Caco-2 (cell line): ENCODE measurements at places on chromosomes 7 and 10. TPM values are rescaled to one million over a fixed set of nuclear protein-coding genes. Genes with fewer than 3 reads are reported as not detected.

GRCh38 chr10:46248651-46249146 is 38.1 kb upstream of the ANTXRL start:
- H3K4me3 ChIP-seq, result no peak overlapping the region
- no peak overlapping the region for H3K27ac ChIP-seq
- no peaks in the 10 kb centered on the region for H3K36me3 ChIP-seq
- DNase-seq, result peak; percentile 33

- no peak overlapping the region for H3K27ac ChIP-seq
- H3K27me3 ChIP-seq, result no peaks in the 10 kb centered on the region
- no peak for DNase-seq
These were observed 172.6 kb upstream of the VIPR2 start for GRCh38 chr7:159317294-159317693.

Gene SLC39A12
- total RNA-seq, result not detected in 2 replicates

GRCh38 chr7:115356999-115357702 is 435.3 kb downstream of the MDFIC start:
- no peaks in the 10 kb centered on the region for H3K4me1 ChIP-seq
- DNase-seq, result no peak
- no peaks in the 10 kb centered on the region for H3K27me3 ChIP-seq
- no peak overlapping the region for H3K4me3 ChIP-seq

- H3K36me3 ChIP-seq, result no peaks in the 10 kb centered on the region
- H3K4me1 ChIP-seq, result peaks cover 68% of the 10 kb centered on the region
- H3K27ac ChIP-seq, result peak overlapping the region; percentile 96
These were observed 2.1 kb downstream of the CHST3 start for GRCh38 chr10:71966046-71967004.

DNA sequence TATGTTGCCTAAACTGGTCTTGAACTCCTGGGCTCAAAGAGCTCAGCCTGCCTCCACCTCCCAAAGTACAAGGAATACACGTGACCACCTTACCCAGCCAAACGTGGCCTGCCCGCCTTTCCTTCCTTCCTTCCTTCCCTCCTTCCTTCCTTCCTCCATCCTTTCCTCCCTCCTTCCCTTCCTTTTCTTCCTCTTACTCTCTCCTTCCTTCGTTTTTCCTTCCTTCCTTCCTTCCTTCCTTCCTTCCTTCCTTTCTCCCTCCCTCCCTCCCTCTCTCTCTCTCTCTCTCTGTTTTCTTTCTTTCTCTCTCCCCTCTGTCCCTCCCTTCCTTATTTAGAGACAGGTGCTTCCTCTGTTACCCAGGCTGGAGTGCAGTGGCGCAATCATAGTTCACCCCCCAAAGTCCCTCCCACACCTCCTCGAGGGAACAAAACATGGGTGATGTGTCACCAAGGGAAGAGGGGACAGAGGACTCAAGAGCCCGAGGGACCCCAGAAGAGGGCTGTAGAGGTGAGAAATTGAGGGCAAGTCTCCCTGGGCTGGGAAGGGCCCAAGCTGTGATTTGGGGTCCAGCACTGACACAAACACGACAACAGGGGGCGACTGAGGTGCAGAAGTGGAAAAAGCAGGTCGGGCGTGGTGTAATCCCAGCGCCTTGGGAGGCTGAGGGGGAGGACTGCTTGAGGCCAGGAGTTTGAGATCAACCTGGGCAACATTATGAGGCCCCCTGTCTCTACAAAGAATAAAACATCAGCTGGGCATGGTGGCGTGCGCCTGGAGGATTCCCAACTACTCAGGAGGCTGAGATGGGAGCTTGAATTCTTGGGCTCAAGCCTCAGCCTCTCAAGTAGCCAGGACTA is 28.1 kb downstream of the EPHB4 start:
- H3K27me3 ChIP-seq, result no peaks in the 10 kb centered on the region
- DNase-seq, result peak; percentile 71
- peak overlapping the region; percentile 78 for H3K27ac ChIP-seq
- H3K36me3 ChIP-seq, result peaks cover 3% of the 10 kb centered on the region; the same call in 1 of the 2 replicates
